ENCODE measurements at places on chromosomes 1 and 21. TPM values are rescaled to one million over a fixed set of nuclear protein-coding genes. Genes with fewer than 3 reads are reported as not detected.

The TSACC gene
- total RNA-seq = 1.0 TPM

The LUZP1 gene
- total RNA-seq = 22.4 TPM

The CYP4B1 gene
- total RNA-seq = 0.30 TPM

The KCNT2 gene
- not detected for total RNA-seq

The C1orf210 gene
- 7.6 TPM for total RNA-seq

The IGSF5 gene
- not detected for total RNA-seq

- H3K36me3 ChIP-seq = no peaks in the 10 kb centered on the region
- no peak overlapping the region for H3K4me3 ChIP-seq
- DNase-seq = no peak
- H3K27me3 ChIP-seq = no peaks in the 10 kb centered on the region
Measured at GRCh38 chr1:54191525-54191924, 8.3 kb downstream of the CYB5RL start.

DNA sequence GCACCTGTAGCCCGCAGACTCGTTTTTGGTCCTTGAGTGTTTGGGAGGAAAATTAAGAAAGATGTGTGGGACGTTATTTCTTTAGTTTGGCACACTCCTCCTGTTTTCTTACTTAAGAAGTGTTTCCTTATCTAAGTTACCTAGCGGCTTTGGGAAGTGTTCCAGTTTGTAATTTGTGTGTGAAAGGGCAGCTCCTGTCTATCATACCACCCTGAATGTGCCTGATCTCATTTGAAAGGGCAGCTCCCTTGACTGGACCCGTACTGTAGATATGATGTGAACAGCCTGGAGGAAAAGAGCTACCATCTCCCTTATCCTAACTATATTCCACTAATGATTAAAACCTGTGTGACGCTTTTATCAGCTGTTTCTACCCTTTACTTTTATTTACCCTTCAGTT lies 314.3 kb downstream of the CHRM3 start:
- no peak for DNase-seq
- H3K36me3 ChIP-seq = no peaks in the 10 kb centered on the region
- H3K27me3 ChIP-seq = no peaks in the 10 kb centered on the region

DNA sequence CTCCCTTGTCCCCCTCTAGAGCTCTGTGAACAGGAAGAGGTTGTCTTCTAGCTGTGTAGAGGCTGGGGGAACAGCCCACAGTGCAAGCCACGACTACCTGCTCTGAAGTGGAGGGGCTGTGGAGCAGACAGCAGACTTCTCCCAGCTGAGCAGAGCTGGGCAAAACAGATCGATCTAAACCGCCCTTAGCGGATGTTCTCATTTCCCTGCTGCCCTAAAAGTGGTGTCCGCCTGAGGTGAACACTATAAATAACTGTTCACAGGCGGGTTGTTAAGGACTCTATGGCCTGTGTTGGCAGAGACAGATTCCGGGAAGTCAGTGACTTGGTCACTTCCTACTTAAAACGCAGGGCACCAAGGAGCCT lies 203.2 kb downstream of the RHOU start:
- no peaks in the 10 kb centered on the region for H3K27me3 ChIP-seq
- no peaks in the 10 kb centered on the region for H3K4me1 ChIP-seq
- DNase-seq = no peak
- H3K36me3 ChIP-seq = no peaks in the 10 kb centered on the region
- no peak overlapping the region for H3K27ac ChIP-seq

- DNase-seq = peak; percentile 55
- no peak overlapping the region for H3K27ac ChIP-seq
- no peaks in the 10 kb centered on the region for H3K27me3 ChIP-seq
- H3K4me1 ChIP-seq = no peaks in the 10 kb centered on the region
Measured at GRCh38 chr1:227437495-227438008, 119.3 kb upstream of the CDC42BPA start.

GRCh38 chr1:1853593-1854257 lies 37.2 kb downstream of the GNB1 start:
- H3K4me3 ChIP-seq = no peak overlapping the region
- peaks cover 3% of the 10 kb centered on the region for H3K4me1 ChIP-seq
- no peak overlapping the region for H3K27ac ChIP-seq
- DNase-seq = no peak

DNA sequence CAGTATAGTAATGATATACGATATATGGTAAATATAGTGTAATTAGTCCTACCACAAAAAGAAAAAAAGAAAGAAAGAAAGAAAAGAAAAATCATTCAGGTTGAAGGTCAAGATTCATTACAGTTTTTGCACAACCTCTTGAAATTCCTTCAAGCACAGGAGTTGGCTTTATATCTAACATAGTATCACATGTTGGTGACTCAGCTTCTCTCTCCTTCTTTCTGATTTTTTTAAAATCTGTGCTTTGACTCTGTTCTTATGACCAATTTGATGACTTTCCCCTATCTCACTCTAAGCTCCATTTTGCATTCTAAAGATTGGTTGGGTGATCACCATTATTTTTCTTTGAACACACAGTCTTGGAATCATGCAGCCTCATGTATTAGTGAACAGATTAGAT lies 148.2 kb upstream of the COL11A1 start:
- no peaks in the 10 kb centered on the region for H3K4me1 ChIP-seq
- no peaks in the 10 kb centered on the region for H3K36me3 ChIP-seq
- no peak for DNase-seq
- no peaks in the 10 kb centered on the region for H3K27me3 ChIP-seq

GRCh38 chr1:111475701-111476100 lies 1.9 kb downstream of the C1orf162 start:
- no peaks in the 10 kb centered on the region for H3K36me3 ChIP-seq
- no peaks in the 10 kb centered on the region for H3K27me3 ChIP-seq
- DNase-seq = no peak
- H3K4me1 ChIP-seq = no peaks in the 10 kb centered on the region
- no peak overlapping the region for H3K4me3 ChIP-seq
- no peak overlapping the region for H3K27ac ChIP-seq

DNA sequence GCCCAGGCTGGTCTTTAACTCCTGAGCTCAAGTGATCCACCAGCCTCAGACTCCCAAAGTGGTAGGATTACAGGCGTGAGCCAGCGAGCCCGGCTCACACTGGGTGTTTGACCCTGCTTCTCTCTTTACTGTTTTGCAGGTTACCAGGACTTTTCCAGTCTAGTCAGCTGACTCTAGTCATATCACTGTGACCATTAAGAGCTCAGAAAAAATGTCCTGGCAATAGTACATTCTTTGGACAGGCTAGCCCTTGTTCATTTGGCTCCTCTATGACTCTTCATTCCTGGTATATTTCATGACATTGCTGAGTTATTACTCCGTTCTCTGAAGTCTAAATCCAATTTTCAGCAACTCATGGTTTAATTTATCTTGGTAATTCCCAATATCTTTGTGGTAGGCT lies 8.0 kb upstream of the CA6 start:
- H3K27ac ChIP-seq = no peak overlapping the region
- no peaks in the 10 kb centered on the region for H3K36me3 ChIP-seq
- H3K4me1 ChIP-seq = no peaks in the 10 kb centered on the region
- H3K4me3 ChIP-seq = no peak overlapping the region
- no peak for DNase-seq

- no peaks in the 10 kb centered on the region for H3K36me3 ChIP-seq
- no peaks in the 10 kb centered on the region for H3K27me3 ChIP-seq
- DNase-seq = no peak
- H3K4me1 ChIP-seq = peaks cover 21% of the 10 kb centered on the region
- no peak overlapping the region for H3K4me3 ChIP-seq
- no peak overlapping the region for H3K27ac ChIP-seq
Measured at GRCh38 chr1:53087332-53088285, 25.6 kb downstream of the PODN start.

- H3K4me1 ChIP-seq = peaks cover 39% of the 10 kb centered on the region
- no peak for DNase-seq
- H3K36me3 ChIP-seq = peaks cover under 1% of the 10 kb centered on the region
- no peak overlapping the region for H3K4me3 ChIP-seq
Measured at GRCh38 chr21:43778469-43779335, 2.6 kb upstream of the CSTB start.

DNA sequence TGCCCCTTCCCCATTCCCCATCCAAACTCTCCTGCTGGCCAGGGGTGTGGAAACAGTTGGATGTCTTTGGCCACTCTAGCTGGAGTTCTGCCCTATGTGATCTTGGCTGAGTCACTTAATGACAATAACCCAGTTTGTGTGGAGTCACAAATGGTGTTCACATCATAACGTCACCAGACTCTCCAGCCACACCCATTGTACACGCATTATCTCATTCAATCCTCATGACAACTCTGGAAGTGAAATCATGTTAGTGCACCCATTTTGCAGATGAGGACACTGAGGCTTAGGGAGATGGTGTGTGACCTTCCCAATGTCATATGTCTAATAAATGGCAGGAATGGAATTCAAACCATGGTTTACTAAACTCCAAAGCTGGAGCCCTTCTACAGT lies 1.2 kb upstream of the CDA start:
- no peak for DNase-seq
- no peaks in the 10 kb centered on the region for H3K36me3 ChIP-seq
- peaks cover 23% of the 10 kb centered on the region for H3K4me1 ChIP-seq
- no peak overlapping the region for H3K4me3 ChIP-seq
- no peak overlapping the region for H3K27ac ChIP-seq
- no peaks in the 10 kb centered on the region for H3K27me3 ChIP-seq

DNA sequence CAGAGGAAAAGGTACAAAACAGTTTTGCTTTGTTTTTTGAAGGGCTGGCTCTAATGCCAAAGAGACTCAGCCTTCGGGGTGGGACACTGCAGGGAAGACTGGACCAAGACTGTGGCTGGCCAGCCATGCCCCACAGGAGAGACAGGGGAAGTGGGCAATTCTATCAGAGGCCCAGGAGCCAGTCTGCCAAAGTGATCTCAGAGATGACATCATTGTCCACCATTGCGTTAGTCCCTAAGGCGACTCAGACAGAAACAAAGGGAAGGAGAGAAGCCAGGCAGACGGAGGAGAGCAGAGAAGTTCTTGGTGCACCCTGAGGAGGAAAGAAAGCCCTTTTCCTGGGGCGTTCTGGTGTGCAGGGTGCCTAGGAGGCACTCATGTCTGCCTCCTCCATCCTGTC lies 26.4 kb downstream of the OPTC start:
- H3K27me3 ChIP-seq = no peaks in the 10 kb centered on the region
- peaks cover 13% of the 10 kb centered on the region for H3K4me1 ChIP-seq

- H3K27me3 ChIP-seq = no peaks in the 10 kb centered on the region
- peak; percentile 24 for DNase-seq
- no peak overlapping the region for H3K4me3 ChIP-seq
- H3K36me3 ChIP-seq = no peaks in the 10 kb centered on the region
- no peaks in the 10 kb centered on the region for H3K4me1 ChIP-seq
Measured at GRCh38 chr1:222769181-222769580, 32.2 kb downstream of the FAM177B start.

DNA sequence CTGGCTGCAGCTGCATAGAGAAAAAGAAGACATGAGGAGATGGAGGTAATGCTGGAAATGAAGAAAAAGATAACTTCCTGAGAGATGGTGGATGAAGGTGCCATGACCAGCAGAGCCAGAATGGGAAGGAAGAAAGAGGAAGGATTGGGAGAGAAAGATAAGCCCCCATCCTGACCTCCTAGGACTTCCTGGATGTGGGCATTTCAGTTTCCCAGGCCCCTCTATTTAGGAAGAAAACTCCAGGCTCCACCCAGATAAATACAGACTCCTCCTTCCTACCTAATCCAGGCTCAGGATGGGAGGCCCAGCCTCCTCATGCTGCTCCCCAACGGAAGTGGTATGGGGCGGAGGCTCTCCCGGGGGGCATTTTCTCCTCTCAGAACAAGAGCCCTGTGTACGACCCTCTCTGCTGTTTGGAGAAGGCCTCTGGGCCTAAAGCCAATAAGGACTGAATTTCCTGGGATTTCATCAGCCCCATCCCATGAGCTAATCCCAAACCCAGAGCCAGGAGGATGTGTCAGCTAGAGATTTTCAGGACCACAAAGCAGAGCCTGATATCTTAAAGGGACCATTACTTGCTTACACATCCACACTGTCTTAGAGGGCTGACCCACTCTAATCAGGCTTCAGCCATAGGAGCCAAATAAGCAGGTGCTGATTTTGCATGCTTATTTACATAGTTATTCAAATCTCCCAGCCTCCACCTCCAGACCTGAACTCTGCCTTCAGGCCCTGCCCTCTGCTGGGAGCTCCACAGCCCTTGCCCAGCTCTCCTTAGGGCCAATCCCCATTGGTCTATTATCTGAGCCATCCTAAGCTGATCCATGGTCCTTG lies 5.1 kb upstream of the ARHGEF2 start:
- H3K36me3 ChIP-seq = no peaks in the 10 kb centered on the region
- peak overlapping the region; percentile 23 for H3K4me3 ChIP-seq
- peaks cover 43% of the 10 kb centered on the region for H3K4me1 ChIP-seq
- H3K27ac ChIP-seq = no peak overlapping the region
- H3K27me3 ChIP-seq = no peaks in the 10 kb centered on the region

GRCh38 chr1:27102707-27103468 lies 52.0 kb downstream of the SLC9A1 start:
- no peaks in the 10 kb centered on the region for H3K36me3 ChIP-seq
- H3K4me3 ChIP-seq = no peak overlapping the region

DNA sequence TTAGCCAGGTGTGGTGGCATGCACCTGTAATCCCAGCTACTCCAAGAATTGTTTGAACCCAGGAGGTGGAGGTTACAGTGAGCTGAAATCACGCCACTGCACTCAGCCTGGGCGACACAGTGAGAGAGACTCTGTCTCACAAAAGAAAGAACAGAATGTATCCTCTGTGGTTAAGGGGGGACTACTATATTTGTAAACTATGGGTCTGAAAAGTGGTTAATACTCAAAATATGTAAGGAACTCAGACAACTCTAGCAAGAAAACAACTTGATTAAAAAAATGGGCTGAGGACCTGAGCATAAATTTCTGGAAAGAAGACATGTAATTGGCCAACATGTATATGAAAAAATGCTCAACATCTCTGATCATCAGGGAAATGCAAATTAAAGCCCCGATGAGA lies 11.2 kb downstream of the FNBP1L start:
- no peak overlapping the region for H3K27ac ChIP-seq
- H3K4me1 ChIP-seq = peaks cover 6% of the 10 kb centered on the region
- H3K36me3 ChIP-seq = no peaks in the 10 kb centered on the region
- H3K4me3 ChIP-seq = no peak overlapping the region

DNA sequence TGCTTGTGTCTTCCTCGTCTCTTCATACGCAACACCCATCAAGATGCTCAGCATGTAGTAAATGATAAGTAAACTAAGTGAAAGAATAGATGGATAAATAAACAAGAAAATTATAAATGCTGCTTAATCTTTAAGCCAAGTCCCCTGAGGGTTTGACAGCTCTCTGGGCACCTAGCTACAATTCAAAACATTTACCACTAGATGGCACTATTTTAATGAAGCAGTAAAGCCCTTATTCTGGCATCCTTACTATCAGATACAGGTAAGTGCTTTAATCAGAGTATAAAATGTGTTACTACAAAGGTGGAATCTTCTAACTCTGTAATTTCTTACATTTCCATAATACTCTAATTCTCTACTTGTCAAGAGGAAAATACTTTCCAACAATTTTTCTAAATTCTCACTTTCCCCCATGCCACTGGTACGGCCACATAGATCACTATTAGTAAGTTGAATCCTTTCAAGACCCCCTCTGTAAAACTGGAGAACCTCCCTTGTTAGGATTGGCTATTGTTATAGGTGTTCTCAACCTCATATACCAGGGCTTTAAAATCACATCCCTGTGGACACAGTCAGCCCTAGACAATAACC lies 137.8 kb downstream of the BARHL2 start:
- no peaks in the 10 kb centered on the region for H3K36me3 ChIP-seq
- no peak overlapping the region for H3K27ac ChIP-seq
- DNase-seq = peak; percentile 43
- no peaks in the 10 kb centered on the region for H3K4me1 ChIP-seq
- peaks cover 26% of the 10 kb centered on the region for H3K27me3 ChIP-seq

GRCh38 chr1:169508432-169509338 lies 22.9 kb upstream of the SLC19A2 start:
- H3K27ac ChIP-seq = no peak overlapping the region
- no peaks in the 10 kb centered on the region for H3K27me3 ChIP-seq
- no peaks in the 10 kb centered on the region for H3K36me3 ChIP-seq

GRCh38 chr1:54337034-54337433 lies 69.2 kb downstream of the SSBP3 start:
- H3K36me3 ChIP-seq = no peaks in the 10 kb centered on the region
- peaks cover 3% of the 10 kb centered on the region for H3K4me1 ChIP-seq
- H3K27me3 ChIP-seq = no peaks in the 10 kb centered on the region

Measured in HCT116 (cell line).